Activated naive CD4-positive, alpha-beta T cell treated with anti-CD3 and anti-CD28 coated beads, Interleukin-2, amount 50 U/mL, for 72 hours (primary cell): ENCODE measurements at places on chromosomes 12 and 14. TPM values are rescaled to one million over a fixed set of nuclear protein-coding genes. Genes with fewer than 3 reads are reported as not detected.

Gene TEX52
- total RNA-seq = 0.43 TPM

DNA sequence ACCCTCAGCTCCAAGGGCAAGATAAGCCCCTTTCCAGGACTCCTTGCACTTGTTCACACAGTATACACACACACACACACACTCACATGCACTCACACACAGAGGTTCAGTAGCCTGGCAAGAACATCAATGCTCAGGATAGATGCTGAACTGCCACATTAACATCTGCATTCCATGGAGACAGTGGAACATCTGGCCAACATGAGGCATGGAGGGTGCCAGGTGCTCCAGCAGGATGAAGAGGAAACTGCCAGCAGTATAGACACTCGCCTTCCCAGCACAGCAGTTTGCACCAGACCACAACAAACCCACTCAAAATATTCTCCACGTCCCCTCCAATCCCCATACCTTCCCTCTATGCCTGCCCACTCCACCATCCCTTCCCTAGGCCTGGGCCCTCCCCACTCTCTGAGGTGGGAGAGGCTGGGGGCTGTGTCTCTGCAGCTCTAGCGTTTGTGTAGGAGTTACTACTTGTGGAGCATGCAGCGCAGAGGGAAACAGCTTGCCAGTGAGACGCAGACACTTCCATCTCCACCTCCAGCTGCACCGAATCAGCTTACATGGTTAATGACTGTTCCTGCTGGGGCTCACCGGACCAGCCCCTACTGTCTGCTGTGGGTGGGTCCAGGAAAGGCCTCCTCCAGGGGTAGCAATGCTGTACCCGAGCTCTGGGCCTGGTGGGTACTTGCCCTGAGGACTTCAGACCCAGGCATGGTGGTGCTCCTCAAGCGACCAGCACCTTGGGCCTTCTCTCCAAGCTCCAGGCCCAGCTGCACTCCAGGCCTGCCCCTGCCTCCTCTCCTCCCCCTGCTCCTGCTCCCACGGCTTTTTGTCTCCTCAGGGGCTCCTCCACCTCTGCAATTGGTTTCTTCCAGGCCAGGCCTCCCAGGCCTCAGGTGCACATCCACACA, 18.6 kb upstream of the PLEKHG3 start:
- no peak for DNase-seq

DNA sequence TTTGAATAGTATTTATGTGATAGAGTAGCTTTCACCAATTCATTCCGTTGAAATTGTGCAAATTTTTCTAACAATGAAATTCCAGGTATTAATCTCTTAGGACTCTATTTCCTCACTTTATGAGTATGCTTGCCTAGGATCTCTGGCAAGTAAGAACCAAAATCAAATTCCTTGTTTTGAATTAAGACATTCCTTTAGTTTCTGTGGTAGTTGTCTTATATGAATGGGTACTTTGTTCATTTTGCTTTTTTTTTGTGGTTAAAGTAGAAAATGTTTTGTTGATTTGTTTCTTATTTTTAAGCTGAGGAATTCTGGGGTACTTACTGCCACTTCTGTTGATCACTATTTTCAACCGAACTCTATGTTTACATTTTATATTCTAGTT, 59.8 kb downstream of the KITLG start:
- no peak for DNase-seq

Gene NPC2
- 28.0 TPM for total RNA-seq

- DNase-seq = no peak
Measured at GRCh38 chr12:108609537-108610335, 11.9 kb upstream of the TMEM119 start.

- DNase-seq = no peak
Measured at GRCh38 chr12:65504417-65504816, 225.9 kb downstream of the MSRB3 start.

DNA sequence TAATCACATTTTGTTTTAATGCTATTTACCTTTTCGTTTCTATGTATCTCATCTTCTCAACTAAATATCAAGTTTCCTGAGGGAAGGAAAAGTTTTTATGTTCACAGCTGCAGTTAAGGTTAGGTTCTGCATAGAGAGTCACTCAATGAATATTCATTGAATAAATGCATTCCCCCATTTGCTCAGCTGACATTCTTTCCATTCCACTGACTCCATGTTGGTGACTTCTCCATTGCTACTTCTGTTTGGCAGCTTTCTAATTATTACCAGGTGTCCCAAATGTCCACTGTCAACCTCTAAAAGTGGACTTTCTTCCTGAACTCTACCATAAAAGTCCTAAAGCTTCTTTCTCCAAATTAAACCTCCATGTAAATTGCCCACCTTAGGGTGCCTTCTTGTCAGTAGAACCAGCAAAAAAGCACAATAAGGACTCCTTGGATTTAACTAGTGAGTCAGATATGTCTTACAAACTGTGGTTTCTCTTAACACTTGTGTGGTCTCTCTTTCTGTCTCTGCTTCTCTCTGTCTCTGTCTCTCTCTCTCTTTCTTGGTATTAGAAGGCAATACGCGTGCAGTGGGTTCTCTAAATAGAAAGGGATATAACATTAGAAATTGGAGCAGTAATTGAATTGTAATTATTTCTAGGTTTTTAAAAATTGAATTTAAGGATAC, 85.9 kb downstream of the TMEM117 start:
- DNase-seq = no peak

Gene SDR9C7
- total RNA-seq = not detected

Gene CCDC196
- total RNA-seq = not detected

DNA sequence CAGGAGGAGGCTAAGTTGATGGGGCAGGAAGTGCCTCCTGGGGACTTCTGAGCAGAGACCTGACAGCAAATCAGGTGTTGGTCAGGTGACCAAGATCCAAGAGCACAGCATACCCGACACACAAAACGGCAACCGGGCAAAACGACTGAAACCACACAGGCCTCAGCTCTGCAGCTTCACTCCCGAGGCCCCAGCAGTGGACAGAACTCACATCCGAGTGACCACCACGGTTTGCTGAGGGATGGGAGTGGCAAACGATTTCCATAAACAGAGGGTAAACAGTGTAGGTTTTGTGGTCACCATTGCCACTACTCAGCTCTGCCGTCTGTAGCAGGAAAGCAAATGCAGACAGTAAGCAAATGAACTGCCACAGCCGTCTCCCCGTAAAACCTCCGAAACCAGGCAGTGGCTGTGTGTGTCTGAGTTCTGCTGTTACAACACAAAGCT, 14.4 kb downstream of the CHFR start:
- DNase-seq = peak; percentile 24

DNA sequence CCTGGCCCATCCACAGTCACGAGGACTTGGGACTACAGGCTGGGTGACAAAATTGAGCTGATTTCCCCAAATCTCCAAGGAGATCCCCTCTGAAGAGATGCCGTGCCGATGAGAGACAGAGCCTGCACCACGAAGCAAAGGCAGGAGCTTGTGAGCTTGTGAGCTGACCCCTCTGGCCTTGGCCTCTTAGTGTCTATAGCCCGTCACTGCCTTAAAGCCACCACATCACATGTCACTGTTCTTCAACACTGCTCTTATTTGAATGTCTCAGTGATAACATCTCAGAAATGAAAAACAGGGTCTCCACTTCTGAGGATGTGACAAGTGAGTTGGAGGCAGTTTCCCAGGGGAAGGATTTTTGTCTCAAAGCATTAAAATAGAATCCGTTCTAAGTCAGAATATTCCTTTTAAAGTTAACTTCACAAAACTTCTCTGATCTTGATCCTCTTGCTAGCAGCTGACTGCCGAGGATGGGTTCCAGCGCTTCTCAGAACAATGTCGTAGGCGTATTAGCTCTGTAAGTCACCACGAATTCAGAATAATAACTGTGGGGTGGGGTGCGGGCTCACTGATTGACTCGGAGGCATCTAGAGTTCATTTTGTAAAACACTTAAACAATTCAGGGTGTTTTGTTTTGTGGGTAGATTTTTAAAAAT, 37.5 kb downstream of the CHST11 start:
- DNase-seq = peak; percentile 61

DNA sequence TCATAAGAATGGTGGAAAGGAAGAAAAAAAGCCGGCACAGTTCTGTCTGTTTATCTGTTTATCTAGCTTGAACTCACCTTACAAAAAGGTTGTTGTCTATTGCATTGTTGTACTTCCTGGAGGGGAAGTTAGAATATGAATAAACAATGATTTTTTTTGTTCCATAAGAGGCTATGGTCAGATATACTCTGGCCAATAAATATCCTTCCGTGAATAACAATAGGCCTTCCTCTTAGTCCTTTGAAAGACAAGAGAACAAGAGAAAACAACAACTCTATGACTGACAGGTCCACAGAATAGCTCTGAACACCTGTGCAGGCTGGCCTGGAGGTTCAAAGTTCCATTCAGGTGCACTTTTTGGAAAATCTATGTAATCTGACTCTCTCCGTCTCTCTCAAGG, 192.8 kb upstream of the KRR1 start:
- no peak for DNase-seq

- no peak for DNase-seq
Measured at GRCh38 chr14:59325906-59326305, 137.4 kb downstream of the DAAM1 start.

DNA sequence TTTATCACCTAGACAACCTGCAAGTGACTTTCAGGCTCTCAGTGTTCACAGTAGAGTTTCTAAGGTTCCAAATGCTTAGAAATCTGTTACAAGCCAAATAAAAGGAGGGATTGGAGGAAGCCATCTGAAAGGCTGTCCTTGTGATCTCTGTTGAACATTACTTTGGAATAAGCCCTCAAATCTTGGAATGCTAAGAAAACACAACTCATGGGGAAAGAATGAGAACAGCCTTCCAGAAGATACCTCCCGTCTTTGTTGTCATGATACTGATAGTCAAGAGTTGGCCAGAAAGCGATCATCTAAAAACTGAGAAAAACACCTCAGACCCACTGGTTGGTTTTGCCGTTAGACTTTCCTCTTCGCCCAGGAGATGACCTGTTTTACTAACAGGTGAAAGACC, 44.4 kb upstream of the KCNK13 start:
- no peak for DNase-seq

Gene FGD4
- 0.11 TPM for total RNA-seq
